Hematopoietic multipotent progenitor cell (in vitro differentiated cells): ENCODE measurements at places on chromosomes 6 and 20. TPM values are rescaled to one million over a fixed set of nuclear protein-coding genes. Genes with fewer than 3 reads are reported as not detected.
A peak's percentile ranks its signal among the peaks of the same experiment; 100 is the strongest.

DNA sequence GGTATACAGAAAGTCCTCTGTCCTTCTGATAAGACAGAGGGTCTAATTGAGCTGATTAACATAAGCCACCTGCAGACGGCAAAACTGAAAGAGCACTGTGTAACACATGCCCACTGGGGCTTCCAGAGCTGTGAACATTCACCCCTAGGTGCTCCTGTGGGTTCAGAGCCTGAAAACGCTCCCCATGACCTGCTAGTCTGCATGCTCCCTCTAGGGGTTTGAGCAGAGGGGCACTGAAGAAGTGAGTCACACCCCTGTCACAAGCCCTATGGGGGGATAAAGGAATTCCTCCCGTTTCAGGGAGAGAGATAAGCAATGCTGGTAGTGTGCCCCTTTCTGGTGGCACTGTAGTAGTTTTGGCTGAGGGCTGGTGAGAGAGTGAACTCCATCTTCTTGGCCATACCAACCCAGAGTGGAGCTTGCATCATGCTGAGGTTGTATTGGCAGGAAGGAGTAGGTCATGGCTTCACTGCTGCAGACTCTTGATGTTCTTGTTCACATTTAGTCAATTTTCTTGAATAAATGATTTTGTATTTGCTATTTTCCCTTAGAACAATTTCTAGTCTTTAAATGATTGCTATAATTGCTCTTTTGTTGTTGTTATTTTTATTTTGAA lies 637.5 kb upstream of the MAN1A1 start:
- no peak for DNase-seq

DNA sequence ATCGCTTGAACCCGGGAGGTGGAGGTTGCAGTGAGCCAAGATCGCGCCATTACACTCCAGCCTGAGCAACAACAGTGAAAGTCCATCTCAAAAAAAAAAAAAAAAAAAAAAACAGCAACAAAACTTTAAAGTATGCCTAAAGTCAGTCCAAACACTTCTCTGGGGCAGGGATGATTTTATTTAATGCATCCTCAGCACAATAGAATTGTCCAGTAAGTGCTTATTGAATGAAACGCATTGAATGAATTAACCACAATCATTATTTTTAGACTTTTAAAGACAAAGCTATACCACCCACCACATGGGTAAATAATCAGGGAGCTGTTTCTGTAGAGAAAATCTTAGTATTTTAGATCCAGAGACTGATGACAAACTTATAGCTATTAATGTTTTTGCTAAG lies 16.6 kb upstream of the CTAGE9 start:
- DNase-seq: no peak

DNA sequence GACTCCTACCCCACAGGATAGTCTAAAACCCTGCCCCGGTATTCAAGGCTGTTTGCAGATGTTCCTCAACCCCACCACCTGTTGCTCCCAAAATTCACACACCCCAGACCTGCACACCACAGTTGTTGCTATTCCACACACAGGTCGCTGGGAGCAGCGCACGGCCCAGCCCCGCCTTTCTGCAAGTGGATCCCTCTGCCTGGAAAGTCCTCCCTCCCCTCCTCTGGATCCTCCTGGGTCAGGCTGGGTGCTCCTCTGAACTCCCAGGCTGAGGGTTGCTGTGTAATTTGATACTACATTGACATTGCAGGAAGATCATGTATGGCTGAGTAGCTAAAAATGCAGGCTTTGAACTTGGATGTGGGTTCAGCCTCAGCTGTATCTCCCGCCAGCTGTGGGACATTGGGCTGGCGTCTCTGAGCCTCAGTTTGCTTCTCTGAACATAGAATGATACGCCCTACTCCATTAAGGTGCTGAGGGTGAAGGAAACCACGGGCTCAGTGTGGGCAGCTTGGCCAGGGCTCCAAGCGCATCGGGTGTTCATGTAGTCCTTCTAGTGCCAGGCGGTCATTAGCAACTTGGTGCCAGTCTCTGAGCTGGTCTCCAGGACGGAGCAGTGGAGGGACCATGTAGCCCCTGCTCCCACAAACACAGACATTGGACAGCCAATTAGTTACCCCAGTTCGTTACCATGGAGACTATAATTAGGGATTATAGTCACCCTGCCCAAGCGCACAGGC lies 13.9 kb upstream of the CCN5 start:
- DNase-seq: no peak

GRCh38 chr20:38301309-38301708 lies 2.6 kb upstream of the BPI start:
- no peak for DNase-seq

- DNase-seq: no peak
Observed at GRCh38 chr6:74044417-74045096, 348.6 kb downstream of the CD109 start.

DNA sequence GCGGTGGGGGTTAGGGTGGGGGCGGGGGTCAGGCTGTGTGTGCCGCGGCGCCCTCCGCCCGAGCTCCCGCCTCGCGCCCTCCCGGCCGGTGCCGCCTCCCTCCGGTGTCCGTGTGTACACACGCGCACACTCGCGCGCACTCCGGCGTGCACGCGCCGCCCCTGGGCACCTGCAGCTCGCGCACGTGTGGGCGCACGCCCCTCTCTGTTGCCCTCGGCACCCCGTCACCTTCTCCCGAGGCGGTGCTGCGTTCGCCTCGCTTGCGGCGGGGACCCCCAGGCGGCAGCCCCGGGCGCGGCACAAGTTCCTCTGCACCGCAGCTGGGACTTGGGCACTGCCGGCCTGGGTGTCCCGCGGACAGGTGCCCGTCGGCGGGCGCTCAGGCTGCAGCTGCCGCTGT lies 525 bp downstream of the MACROD2 start:
- DNase-seq: peak; percentile 8

DNA sequence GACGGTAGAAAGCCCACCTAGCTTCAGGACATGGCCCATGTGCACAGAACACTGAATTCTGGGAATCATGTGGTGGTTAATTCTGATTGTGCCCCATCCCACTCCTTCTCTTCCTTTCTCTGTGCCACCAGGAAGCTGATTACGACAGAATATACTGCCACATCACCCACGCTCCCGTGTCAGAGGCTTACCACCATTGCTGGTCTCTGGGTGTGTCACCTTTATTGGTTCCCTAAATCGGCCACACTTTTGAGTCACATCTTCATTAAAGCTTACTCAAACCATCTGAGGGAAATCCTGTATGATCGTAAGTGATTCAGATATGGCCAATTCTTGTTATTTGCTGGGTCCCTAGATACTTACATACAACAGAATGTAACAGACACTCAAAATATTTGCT lies 3.1 kb downstream of the TRMT6 start:
- DNase-seq: peak; percentile 3

DNA sequence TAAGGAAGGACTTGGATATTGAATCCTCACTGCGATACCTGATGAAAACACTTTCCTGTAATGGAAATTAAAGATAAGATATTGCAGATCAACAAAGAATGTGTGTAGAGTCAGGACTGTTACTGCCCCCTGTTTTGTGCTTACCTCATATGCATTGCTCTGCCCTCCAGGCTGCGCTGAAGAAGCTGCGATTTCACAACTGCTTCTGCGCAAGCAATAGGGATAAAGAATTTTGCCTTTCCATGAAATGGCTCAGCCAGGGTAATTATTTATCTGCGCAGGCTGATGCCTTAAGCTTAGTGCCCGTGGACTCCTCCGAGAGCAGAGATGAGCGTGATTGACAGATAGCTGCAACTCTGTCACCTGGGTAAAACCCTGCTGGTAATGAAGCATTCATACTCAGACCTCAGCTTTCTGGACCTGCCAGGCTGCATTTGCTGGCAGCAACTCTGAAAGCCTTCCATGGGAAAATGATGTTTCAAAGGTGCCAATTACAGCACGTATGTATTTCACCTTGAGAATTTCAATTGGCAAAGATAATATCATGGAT lies 370.6 kb downstream of the SAMD5 start:
- no peak for DNase-seq

DNA sequence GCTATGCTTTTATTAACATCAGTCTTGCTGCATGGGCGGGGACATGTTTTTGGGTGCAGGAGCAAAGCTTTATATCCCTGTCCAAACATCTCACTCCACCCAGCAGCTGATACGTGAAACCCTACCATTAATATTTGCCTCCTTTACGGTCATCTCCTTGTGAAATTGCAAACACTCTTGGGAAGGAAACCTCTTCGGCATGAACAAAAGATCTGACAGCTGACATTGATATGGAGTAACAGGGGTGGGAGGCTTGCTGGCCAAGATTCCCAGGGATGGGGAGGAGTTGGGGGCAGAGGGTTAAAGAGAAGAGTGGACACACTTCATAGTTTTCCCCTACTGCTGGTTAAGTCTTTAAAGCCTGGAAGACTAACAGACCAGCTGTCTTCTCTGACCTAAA lies 22.2 kb upstream of the VEGFA start:
- DNase-seq: no peak

- DNase-seq: no peak
Observed at GRCh38 chr6:28121876-28122275, 2.5 kb upstream of the ZSCAN16 start.

- DNase-seq: no peak
Observed at GRCh38 chr20:60255415-60255814, 297.2 kb downstream of the CDH26 start.

GRCh38 chr6:135686784-135687301 lies 164.7 kb upstream of the PDE7B start:
- DNase-seq: no peak

- DNase-seq: no peak
Observed at GRCh38 chr6:10951675-10952282, 64.9 kb downstream of the SYCP2L start.

DNA sequence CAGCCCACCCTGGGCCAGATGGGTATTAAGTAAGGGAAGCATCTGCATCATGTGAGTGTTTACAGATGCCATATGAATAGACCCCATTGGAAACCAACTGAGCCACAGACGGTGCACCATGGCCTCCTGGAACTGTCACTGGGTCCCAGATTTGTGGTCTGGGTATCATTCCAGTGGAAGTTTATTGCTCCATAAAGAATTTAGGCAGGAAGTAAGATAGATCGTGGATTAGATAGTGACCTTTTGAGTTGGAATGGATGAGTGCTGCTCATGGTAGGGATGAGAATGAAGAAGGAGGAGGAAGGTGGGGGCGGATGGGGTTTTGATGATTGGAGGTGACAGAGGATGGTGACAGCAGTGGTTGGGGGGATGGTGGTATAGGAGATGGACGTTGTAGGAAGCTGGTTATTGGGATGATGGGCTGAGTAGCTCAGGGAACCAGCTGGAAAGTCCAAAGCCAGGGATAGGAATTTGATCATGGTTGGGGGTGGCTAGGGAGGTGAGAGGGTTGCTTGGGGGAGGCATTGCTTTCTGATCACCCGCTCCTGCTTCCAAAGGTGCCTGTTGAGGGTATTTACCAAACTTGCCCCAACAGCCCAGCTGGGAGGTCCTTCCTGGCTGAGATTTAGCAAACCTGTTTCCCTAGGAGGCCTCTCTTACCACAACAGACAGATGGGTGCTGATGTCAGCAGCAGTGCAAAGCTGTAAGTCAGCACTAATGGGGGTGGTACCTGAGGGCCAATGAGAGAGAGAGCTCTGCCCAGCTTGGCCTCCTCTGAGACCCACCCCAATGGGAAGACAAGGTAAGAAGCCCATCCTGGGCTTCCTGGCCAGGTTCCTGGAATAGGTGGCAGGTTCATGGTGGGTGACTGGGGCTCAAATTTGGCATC lies 78.0 kb downstream of the VEGFA start:
- DNase-seq: no peak

DNA sequence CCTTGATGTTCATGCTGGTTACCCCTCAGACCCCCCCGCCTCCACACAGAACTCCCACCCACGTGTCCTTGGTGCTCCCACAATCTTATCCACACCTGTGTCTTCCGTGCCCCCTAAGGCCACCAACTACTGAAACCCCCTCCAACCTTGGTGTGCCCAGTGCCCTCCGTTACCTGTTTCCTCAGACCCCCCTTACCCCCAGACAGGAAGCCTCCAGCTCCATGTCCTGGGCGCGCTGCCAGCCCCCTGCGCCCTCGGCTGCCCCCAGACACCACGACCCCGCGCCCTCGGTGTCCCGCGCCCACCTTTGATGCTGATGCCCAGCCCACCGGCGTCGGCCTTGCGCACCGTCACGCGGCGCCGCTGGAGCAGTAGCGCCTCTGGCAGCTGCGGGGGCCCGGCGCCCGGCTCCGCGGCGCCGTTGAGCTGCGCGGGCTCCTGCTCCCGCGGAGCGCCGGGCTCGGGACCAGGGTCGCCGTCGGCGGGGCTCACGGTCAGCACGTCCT lies 504 bp downstream of the SNTA1 start:
- DNase-seq: no peak

DNA sequence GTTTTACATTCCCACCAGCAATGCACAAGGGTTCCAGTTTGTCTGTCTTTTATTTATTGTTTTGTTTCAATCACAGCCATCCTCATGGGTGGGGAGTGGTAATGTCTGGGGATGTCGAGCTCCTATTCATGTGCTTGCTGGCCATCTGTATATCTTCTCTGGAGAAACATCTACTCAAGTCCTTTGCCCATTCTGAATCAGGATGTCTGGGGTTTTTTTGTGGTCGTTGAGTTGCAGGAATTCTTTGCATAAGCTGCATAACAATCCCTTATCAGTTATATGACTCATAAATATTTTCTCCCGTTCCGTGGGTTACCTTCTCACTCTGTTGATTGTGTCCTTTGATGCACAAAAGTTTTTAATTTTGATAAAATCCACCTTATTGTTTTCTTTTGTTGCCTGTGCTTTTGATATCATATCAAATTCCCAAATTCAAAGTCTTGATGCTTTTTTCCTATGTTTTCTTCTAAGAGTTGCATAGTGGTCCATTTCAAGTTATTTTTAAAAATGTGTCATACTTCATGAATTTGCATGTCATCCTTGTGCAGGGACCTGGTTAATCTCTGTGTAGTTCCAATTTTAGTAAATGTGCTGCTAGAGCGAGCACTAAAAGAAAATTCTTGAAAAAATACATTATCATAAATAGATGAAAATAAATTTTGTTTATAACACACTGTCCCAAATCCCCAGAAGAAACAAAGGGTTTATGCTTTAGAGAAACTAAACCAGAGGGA lies 54.9 kb upstream of the PDE10A start:
- no peak for DNase-seq

DNA sequence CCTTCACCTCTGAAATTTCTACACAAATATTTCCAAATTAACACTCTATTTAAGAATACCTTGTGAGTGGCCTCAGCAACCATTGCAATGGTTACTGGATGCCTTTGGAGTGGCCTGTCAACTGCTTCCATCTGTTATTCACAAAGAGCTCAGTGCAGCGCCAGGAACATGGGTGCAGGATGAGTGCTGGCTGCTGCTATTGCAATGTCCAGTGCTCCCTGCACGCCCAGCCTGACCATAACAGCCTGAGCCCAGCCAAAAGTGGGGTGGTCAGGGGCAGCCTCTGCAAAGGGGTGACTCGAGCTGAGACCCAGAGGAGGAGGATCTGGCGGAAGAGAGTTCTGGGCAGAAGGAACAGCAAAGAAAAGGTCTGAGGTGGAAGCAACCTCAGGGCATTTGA lies 18.4 kb downstream of the CASS4 start:
- DNase-seq: no peak

GRCh38 chr6:158266131-158266530 lies 46.1 kb upstream of the TULP4 start:
- DNase-seq: no peak

- DNase-seq: no peak
Observed at GRCh38 chr20:61320691-61321425, 68.8 kb downstream of the CDH4 start.

SH3BGRL2 gene
- 4.6 TPM for total RNA-seq

ARMC2 gene
- total RNA-seq: 2.4 TPM

BPIFA1 gene
- total RNA-seq: not detected

BPIFB1 gene
- total RNA-seq: not detected

EPPIN gene
- total RNA-seq: not detected

ME1 gene
- total RNA-seq: under 0.01 TPM

STX7 gene
- total RNA-seq: 17.8 TPM

HRH3 gene
- total RNA-seq: not detected

MICB gene
- 15.1 TPM for total RNA-seq

SLC22A2 gene
- total RNA-seq: not detected

GABRR1 gene
- total RNA-seq: not detected

RAMACL gene
- 0.27 TPM for total RNA-seq

TMEM170B gene
- total RNA-seq: 1.6 TPM
